Stimulated activated naive CD8-positive, alpha-beta T cell treated with anti-CD3 and anti-CD28 coated beads, Interleukin-15, amount 100 ng/mL, for 72 hours (primary cell): ENCODE measurements at places on chromosomes 3 and 15.

DNA sequence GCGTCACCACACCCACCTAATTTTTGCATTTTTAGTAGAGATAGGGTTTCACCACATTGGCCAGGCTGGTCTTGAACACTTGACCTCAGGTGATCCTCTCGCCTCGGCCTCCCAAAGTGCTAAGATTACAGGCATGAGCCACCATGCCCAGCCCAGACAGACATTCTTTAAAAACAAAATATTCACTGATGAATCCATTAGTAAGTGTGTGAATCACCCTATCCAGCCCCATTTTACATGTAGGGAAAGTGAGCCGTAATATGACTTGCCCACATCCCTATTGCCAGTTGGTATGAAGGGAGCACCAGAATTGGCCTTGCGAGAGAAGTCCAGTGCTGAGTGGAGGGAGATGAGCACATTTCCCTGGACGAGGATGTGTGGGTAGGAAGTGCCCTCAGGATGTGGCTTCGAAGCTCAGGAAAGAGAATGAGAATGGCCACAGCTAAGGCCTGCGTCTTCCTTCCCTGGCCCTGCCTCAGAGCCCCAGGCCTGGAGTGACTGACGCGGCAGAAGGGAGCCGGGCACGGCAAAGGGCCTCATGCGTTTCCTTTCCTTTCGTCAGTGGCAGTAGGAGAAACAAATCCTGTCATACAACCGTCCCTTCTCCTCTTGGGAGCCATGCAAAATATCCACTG, 28.3 kb upstream of the ETV5 start:
- DNase-seq: no peak

DNA sequence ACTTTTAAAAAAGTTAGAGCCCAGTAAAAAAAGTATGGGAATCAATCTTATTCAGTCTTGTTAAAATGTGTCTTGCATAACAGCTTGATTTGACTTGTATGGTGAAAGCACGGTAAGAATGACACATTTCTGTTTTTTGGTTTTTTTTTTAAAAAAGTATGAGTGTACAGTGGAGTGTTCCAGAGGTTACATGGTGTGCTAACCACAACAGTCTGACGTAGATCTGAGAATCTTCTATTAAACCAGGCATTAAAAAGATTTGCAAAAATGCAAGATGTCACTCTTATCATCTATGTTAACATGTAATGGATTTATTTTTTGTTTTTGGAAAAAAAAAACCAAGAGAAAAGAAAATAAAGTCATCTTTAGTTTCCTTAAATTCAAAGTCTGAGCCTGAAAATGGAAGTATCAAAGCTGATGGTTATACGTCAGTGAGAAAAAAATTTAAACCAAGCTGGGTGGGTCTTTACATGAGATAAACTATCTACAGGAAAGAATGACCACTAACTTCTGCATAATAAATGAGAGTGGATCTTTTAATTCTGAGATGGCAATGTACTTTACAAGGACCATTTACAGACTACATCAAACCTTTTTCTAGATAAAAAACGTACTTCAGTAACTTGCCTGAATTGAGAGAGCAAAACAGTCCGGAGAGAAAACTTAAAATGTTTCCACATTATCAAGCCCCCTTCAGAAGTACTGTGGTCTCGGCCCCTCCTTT, 1.6 kb downstream of the GABPB1 start:
- DNase-seq: no peak

DNA sequence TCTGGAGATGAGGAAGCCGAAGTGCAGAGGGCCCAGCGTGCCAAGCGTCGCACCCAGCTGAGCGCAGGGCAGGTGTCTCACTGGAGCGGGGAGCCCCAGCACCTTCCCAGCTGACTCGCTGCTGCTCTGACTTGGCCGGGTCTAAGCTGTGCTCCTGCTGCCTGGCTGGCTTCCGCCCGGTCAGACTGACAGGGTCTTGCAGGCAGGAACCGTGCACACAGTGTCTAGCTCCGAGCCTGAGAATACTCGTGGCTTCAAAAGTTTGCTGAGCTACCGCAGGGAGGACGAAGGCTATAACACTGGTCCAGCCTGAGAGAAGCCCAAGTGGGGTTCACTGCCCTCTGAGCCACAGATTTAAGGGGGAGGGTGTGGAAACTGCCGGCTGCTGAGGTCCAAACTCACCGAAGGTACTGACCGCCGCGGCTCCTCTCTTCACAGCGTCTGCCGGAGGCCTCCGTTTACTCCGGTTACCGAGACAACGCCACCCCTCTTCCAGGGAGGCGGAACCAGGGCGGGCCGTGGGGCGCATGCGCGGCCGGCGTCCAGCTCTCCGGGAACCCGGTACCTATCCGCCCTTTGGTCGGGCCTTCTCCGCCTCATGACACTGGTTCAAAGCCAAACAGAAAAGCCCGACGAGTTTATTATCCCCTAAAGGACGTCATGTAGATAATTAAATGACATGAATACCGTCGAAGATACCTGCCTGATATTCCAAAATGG, at the start of gene CFAP44:
TSS of gene CFAP44 (minus strand) at position 443 of the 720 bp plus-strand sequence. CDS start 7,829 bp downstream, outside the sequence.
- peak; percentile 38 for DNase-seq

DNA sequence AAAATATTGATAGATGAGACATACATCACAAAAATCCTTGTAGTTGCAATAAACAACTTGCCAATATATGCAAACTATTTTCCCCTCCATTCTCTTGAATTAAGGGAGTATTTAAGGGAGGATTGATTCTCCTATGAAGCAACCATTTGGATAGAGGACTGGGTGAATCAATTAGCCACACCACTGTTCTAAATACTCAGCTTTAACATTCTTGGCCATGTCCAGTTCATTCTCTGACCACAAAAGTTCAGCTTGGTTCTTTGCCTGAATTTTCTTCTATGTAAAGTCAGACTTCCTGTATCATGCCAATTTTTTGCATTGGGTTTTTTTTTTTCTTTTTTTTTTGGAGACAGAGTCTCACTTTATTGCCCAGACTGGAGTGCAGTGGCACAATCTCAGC, 15.8 kb upstream of the SEC11A start:
- no peak for DNase-seq

DNA sequence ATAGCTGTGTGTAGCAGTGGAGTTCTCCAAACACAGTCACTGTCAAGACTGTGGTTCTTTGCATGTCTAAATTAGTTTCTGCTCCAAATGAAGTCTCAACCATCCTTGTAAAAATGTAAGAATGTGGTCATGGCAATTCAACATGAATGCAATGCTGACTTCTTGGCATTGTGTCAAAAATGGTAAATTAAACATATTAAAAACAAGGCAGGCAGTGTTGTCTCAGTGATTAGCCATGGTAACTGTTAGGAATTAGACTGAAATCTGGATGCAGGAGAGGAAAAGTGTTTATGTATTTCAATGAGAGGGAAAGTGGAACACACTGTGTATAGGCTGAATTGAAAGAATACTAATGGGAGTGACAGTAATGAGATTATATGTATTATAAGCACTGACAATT, 597.2 kb downstream of the EDEM1 start:
- DNase-seq: no peak

- DNase-seq: no peak
These were observed 244.7 kb upstream of the TBL1XR1 start for GRCh38 chr3:177441813-177442646.

DNA sequence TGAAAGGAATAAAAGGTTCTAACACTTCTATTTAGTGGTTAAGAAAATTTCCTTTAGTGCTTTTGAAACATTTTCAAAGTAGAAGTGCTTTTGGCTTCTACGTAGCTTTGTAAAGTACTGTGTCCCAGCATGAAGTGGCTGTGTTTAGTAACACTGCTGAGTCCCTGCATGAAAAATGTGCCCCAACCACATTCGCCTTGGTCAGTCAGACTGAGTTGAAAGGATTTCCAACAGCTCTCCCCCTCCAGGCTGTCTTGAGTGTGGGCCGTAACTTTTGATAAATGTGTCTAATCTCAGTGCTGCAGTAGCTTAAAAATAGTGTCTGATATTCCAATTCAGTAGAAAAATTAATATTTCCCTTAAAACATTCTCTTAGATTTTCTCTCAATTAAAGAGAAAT, 115.0 kb downstream of the NR1D2 start:
- no peak for DNase-seq

GRCh38 chr3:179147514-179147872, 664 bp upstream of the PIK3CA start:
- DNase-seq: peak; percentile 88

- DNase-seq: no peak
These were observed 532.8 kb upstream of the TBL1XR1 start for GRCh38 chr3:177729956-177730681.

GRCh38 chr15:69454953-69455352, 2.3 kb downstream of the RPLP1 start:
- no peak for DNase-seq

DNA sequence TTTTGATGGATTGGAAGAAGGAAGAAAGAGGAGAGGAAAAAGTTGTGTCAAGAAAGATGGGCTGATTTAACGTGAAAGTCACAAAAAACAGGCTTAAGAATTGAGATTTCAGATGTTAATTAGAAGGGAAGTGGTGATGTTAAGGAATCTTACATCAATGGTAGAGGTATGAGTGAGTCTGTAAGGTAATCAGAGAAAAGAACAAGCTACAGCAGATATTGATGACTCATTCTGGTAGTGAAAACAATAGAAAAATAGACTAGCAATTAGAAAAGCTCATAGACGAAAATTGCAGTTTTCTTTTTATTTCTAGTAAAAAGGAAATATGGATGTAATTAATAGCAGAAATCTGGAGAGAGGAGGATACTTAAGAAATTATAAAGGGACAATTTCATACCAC, 559.6 kb downstream of the MCTP2 start:
- no peak for DNase-seq

- no peak for DNase-seq
These were observed 14.0 kb upstream of the CYP11A1 start for GRCh38 chr15:74381481-74381880.

GRCh38 chr3:13017361-13018042, 55.7 kb downstream of the IQSEC1 start:
- no peak for DNase-seq

DNA sequence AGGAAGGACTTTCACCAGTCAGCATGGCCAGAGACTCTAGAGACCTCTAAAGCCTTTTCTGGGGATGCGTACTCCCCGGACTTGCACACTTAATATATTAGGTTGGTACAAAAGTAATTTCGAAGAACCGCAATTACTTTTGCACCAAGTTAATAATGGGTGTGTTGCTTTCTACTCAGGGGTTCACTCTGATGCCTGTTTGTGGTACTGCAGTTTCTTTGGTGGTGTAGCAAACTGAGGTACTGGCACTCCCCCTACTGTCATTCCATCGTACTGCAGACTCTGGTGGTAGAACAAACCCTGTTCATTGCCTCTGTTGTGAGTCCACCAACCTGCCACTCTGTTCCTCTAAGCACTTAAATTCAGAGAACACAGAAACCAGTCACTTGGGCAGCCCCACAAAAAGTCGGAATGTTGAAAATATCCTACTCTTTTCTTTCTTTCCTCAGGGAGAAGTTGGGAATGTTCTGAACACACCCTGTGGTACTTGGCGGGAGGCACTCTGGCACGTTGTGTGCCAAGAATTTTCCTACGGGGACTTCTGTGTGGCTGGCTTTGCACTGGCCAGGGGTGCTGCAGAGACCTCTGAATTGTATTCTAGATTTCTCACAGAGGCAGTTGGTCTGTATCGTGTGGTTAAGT, 46.3 kb downstream of the GABRG3 start:
- peak; percentile 41 for DNase-seq

DNA sequence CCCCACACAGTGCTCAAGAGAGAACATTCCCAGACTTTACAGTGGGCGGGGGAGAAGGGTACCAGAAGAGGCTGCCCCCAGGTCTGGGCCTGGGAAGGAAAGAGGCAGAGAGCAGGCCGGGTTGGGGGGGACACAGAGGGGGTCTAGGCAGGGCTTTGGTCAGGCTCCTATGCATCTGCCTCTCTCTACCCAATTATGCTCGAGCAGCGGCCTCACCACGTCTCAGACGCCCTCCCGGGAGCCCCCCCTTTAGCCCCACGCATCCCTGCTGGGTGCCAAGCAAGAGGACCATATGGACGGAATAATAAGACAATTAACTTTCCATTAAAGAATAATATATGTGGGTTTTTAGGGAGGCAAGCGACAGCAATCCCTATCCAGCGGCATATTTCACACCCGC, 32.8 kb downstream of the CACNA2D2 start:
- no peak for DNase-seq

- no peak for DNase-seq
These were observed 6.8 kb downstream of the ABHD2 start for GRCh38 chr15:89095073-89095472.

GRCh38 chr15:84934942-84935729, 46.5 kb upstream of the PDE8A start:
- DNase-seq: no peak

GRCh38 chr3:8631661-8632060, 12.9 kb downstream of the SSUH2 start:
- DNase-seq: no peak

DNA sequence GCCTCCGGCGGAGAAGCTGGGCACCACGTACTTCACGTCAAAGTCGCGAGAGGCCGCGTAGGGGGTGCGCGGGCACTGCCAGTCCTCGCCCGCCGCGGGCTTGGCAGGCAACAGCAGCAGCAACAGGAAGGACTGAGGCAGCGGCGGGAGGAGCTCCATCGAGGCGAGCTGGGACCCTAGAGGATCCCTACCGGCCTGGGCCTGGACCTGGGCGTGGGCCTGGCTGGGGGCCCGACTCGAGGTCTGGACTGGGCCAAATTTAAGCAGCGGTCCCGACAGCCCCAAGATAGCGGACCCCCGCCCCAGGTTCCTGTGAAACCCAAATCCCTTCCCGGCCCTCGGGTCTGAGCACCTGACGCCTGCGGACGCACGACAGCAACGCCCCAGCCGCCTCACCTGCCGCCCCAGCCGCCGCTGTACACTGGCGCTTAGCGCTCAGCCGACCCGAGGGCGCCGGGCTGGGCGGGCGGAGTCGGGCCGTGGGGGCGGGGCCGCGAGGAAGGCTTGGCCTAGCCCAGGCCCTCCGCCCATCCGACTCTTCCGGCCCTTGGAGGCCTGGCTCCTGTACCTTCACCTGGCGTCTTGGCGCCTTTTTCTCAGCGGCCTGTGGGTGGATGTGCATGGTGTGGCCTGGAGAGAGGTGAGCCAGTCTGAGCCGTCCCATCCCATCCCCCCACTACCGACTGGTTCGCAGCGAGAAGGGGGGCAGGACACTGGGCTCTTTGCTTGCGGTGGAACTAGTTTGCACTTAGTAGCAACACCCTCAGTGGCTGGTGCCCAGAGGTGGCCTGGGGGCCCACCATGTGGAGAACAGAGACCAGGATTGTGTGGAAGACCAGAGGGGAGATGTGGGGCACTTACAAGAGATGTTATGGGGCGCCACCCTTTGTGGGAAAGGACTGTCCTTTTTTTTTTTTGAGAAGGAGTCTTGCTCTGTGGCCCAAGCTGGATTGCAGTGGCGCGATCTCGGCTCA, at the start of gene MST1R:
TSS of gene MST1R (minus strand) at position 423 of the 974 bp plus-strand sequence. CDS start at position 159, 264 bp downstream.
- peak; percentile 89 for DNase-seq
